GM03348 (cell line): ENCODE measurements at places on chromosomes 7 and 10.

DNA sequence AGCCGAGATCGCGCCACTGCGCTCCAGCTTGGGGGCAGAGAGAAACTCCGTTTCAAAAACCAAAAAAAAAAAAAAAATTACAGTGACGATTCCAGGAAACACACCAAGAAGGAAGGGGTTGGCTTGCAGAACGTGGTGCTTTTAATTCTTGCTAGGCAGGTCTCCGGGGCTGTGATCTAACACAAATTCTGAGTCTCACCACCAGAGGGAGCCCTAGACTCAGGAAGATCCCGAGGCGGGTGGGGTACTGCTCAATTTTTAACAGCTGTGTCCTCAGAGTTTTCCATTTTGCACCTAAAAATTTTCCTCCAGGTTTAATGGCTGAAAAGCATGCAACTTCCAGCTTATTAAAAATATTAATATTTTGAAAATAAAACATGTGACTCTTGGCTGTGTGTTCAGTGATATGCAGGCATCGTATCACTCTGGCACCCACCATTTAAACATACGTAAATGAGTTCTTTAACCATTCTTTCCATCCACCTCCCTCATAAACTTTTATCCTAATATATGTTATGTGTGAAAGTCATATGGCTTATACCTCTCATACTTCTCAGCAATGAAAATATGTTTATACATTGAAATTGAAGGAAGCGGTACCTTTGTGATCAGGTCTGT, 26.5 kb upstream of the NUB1 start:
- DNase-seq = peak; percentile 88

DNA sequence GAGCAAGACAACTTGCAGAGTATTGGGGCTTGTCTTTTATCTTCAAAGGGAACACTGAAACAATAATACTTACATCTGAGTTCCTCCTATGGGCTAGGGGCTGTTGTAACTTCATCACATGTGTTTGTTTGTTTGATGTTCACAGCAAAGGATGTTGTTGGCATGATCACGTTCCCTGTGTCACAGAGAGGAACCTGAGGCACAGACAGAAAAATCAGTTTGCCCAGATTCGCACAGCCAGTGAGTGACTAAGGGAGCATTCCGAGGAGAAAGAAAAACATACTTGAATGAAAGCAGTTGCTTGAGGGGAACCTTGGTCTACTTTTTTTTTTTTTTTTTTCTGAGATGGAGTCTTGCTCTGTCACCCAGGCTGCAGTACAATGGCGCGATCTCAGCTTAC, 87.2 kb upstream of the PFKP start:
- DNase-seq = no peak

DNA sequence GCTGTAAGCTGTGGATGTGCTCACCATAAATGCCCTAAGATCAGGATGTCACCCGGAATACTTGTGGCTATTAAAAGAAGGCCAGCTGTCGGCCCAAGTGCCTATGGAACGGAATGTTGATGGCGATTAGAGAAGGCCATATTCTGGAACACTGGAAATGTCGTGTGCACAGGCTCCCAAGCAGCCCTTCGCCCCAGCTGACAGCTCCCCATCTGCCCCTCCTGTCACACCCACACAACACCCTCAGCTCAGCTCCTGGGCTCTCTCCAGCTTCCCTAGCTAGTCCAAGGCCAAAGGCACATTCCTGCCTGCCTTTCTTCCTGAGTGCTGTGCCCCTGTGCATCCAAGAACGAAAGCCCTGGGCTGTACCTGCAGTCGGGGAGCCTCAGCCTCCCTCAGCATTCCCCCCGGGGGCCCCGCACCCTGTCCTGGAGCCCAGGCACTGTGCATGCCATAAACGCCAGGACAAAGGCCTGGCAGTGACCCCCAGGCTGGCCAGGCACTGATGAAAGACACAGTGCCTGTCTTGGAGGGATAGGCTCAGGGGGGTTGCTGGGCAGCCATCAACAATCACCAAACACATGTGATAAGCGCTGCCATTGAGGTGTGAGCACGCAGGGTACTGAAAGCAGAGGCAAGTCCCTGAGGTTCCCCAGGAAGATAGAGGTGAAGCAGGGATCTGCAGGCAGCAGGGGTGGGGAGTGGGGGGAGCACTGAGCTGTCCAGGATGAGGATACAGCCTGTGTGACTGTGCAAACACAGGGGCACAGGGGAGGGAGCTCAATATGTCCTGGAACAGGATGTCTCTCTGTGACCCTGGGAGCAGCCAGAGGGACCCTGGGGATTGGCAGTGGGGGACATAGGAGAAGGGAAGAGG, 3.7 kb upstream of the LDB3 start:
- DNase-seq = no peak

DNA sequence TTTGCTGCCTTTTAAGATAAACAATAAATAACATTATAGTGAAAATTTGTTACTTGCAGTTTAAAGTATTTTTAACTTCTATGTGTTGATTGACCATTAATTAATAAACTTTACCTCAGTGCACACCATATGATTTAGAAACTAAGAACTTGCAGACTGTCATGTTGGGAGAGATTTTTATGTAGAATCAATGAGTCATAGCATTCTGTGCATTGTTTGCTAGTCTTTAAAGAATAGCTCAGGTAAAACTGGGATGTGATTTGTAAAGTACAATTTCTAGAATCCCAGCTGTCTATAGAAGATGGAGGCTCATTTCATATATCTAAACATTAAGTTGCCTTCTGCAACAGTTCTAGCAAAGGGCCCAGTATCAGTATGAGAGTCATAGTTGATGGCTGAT, 199.6 kb upstream of the SEMA3A start:
- DNase-seq = no peak

- DNase-seq = peak; percentile 68
Measured at GRCh38 chr10:74039561-74040145, 41.7 kb downstream of the VCL start.

- no peak for DNase-seq
Measured at GRCh38 chr10:3992382-3993178, 207.6 kb upstream of the KLF6 start.

- no peak for DNase-seq
Measured at GRCh38 chr10:119378737-119379067, 163.8 kb downstream of the RGS10 start.

GRCh38 chr7:44590910-44591309, 8.9 kb upstream of the TMED4 start:
- DNase-seq = no peak

- DNase-seq = no peak
Measured at GRCh38 chr10:75513292-75513885, 82.0 kb downstream of the LRMDA start.

DNA sequence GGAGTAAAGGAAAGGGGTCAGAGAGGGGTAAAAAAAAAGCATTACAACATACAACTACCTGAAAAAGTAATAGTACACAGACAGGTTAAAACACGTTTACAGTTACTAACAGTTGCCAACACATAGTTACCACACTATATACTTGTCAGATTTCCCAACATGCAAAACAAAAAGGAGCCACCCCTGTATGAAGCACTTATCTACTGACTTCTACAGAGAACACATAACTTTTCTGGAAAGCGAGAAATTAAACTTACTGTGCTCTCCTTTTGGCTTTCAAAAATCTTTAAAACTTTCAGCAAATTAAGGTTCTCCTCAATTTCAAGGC, 2.1 kb downstream of the ABI1 start:
- DNase-seq = no peak

GRCh38 chr7:36491317-36491716, 101.7 kb downstream of the ANLN start:
- DNase-seq = no peak

DNA sequence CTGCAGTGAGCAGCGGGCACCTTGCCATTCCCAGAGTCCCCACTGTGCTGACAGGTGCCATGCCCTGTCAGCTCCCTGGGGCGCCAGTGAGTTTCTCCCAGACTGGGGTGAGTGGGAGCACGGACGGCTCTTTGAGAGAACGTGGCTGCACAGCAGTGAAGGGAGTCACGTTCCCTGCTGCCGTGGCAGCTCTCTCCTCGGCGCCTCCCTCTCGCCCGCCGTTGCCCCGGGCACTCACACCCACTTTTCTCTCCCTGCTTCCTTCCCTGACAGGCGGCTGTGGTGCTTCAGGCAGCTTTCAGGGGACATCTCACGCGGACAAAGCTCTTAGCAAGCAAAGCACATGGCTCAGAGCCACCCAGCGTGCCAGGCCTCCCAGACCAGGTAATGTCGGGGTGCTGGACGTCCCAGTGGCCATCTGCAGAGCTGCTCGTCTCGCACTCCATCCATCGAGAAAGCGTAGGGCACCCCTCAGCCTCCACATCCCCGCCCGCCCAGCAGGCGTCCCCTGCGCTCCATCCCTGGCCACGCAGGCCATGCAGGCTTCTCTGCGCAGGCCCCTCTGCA, 27.1 kb upstream of the TTYH3 start:
- no peak for DNase-seq

DNA sequence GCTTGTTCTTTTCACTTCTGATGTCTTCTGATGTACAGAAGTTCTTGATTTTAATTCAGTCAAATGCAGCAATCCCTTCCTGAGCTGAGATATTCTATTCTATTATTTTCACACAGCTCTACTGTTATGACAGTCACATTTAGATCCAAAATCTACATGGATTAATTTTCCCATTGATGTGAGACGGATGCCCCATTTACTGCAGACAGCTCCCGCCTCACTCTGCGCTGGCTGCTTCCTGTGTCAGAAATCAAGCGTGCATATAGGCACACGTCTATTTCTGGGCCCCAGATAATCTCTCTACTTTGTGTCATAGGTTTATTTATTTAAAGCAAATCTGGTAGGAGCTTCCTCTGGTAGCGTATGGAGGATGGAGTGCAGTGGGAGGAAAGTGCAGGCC, 6.7 kb downstream of the BNIP3 start:
- no peak for DNase-seq

GRCh38 chr7:16268821-16269768, 152.2 kb downstream of the CRPPA start:
- DNase-seq = peak; percentile 36

- no peak for DNase-seq
Measured at GRCh38 chr7:31850066-31850465, 163.1 kb downstream of the PPP1R17 start.

DNA sequence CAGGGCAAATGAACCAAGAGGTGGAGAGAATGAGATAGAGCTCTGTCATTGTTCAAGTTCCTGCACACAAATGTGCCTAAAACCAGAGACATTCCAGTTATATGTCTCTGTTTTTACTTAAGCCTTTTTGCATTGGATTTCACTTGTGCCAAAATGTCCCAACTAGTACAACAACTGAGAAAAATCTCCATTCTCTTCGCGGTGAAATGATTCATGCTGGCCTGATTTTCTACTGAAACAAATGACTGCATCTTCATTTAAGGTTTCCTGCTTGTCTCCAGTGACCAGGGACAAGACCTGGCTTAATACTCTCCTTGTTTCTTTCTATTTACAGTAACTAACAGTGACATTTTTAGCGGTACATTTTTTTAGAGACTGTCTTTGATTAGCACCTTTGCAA, 714.9 kb downstream of the KCNMA1 start:
- peak; percentile 40 for DNase-seq

- peak; percentile 46 for DNase-seq
Measured at GRCh38 chr10:33521062-33521461, 186.6 kb upstream of the NRP1 start.

GRCh38 chr10:85430991-85431390, 935.6 kb downstream of the GRID1 start:
- DNase-seq = no peak

DNA sequence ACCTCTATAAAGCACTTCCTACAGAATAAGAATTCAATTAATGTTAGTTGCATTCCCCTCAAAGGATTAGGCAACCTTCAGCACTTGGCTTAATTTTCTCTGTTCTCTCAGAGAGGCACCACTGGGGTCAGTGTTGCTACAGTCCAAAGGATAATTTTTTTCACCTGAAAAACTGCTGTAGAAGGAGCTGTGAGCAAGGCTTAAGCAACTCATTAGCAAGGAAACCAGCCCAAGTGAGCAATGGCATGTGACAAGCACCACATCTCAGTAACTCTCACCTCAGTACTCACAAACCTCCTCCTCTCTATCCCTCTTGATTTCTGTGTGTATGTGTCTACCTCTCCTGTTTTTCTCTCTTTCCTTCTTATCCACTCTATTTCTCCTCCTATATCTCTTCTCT, 55.9 kb downstream of the DGKI start:
- DNase-seq = peak; percentile 12

GRCh38 chr7:31465285-31465684, 48.6 kb upstream of the ITPRID1 start:
- DNase-seq = no peak

- no peak for DNase-seq
Measured at GRCh38 chr7:15750727-15751126, 64.2 kb upstream of the MEOX2 start.

DNA sequence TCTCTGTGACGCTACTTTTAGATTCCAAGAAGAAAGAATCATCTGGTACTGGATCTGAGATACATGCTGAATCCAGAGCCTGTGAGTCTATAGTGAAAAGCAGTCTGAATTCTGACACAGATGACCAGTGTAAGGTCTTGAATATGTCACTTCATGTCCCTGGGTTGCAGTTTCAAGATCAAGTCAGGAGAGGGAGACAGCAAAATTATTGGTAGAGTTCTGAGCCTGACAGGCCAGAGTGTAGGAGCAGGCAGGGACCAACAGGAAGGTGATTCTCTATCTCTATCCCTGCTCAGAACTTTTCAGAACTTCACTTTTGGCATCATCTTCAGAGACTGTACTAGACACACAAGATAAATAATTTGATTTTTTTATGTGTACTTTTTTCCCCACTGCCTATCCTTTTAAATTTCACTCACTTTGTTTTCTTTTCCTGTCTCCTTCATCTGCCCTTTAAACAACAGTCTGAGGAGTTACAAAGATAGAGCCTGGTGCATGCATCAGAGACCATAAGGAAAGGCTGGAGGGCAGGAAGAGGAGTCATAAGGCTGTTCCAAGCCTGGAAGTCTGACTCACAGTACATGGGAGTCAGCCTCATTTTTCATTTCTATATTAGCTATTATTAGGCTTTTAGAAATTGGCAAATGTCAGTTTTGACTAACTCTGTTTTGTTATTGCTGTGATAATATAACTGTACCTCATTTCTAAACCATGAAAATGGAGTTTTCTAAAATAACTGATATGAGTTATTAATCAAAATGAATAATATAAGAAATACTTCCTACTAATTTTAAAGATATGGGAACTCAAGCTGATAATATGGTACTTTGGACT, 120.2 kb upstream of the TMEM229A start:
- no peak for DNase-seq

DNA sequence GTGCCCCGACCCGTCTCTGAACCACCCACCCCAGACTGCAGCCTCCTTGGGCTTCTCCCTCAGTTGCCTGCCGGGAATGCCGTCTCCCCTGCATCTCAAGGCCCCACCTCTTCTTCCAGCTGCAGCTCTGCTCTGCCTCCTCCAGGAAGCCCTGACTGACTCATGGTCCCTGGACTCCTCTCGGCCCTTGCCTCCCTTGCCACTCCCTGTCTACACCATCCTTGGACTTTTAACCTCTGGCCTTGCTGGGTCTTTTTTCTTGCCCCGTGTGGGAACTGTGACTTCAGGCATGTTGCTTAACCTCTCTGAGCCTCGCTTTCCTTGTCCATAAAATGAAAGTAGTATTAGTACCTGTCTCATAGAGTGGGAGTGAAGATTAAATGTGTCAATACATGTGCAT, 56.3 kb downstream of the C10orf105 start:
- DNase-seq = no peak
